ENCODE measurements at places on chromosomes 4 and X. TPM values are rescaled to one million over a fixed set of nuclear protein-coding genes. Genes with fewer than 3 reads are reported as not detected.

CSAG2 gene
- total RNA-seq = not detected

DNA sequence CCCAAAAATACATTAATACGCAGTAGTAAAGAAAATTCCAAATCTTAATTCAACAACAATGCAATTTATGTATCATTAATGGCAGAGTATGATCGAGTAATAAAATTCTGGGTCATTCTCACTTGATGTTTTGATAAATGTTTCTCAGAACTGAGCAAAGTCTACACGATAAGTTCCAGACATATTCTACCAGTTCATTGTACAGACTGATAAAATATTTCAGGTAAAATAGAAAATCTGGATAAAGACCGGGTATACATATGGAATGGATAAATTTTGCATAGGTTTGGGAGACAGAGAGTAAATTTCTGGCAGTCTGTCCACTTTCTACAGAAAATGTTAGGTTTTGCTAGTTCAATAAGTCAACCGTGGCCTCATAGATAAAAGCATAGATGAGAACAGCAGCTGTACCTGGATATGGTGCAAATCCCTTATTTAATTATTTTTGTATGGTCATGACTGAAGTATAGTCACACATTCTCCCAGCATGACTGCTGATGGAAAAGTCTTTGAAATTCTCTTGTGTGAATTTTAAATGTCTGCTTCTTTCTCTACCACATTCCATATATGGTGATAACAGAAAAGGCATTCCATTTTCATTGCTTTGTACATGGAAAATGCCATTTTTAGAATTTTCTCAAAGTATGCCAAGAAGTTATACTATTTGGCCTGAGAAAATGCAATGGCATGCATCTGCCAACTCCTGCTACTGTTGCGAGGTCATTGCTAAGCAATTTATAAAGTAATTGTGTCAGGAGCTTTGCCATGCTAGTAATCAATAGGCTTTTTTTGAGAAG is 301.9 kb upstream of the ARSJ start:
- H3K36me3 ChIP-seq = no peaks in the 10 kb centered on the region
- no peak overlapping the region for H3K27ac ChIP-seq
- no peak overlapping the region for H3K4me3 ChIP-seq
- no peaks in the 10 kb centered on the region for H3K27me3 ChIP-seq
- H3K4me1 ChIP-seq = no peaks in the 10 kb centered on the region

GRCh38 chr4:137065311-137065710 is 467.0 kb downstream of the PCDH18 start:
- H3K36me3 ChIP-seq = no peaks in the 10 kb centered on the region
- no peak for DNase-seq
- H3K4me3 ChIP-seq = no peak overlapping the region
- H3K4me1 ChIP-seq = no peaks in the 10 kb centered on the region

- H3K4me3 ChIP-seq = no peak overlapping the region
- H3K36me3 ChIP-seq = no peaks in the 10 kb centered on the region
- H3K27me3 ChIP-seq = no peaks in the 10 kb centered on the region
- H3K4me1 ChIP-seq = no peaks in the 10 kb centered on the region
- no peak for DNase-seq
Observed at GRCh38 chr4:70914000-70914399, 11.8 kb downstream of the MOB1B start.

GRCh38 chrX:134641346-134641745 is 16.9 kb downstream of the PLAC1 start:
- H3K4me3 ChIP-seq = no peak overlapping the region
- H3K27ac ChIP-seq = no peak overlapping the region
- H3K4me1 ChIP-seq = no peaks in the 10 kb centered on the region
- no peaks in the 10 kb centered on the region for H3K27me3 ChIP-seq
- no peak for DNase-seq
- no peaks in the 10 kb centered on the region for H3K36me3 ChIP-seq

DNA sequence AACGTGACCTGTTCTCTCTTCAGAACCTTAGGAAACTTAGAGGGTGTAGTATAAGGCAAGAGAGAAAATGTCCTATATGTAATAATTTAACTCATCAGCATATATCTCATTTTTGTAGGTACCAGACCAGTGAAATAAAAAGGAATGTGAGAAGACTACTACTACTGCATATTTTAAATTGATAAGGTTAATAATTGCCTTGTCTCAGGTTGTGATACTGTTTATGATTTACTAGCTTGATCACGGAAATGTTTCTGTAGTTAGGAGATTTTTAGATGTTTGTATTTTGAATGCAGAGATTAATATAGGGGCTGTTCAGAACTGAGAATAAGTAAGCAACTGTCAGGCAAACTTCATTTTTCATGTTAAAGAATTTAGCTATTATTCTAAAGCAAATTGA is 1563.4 kb downstream of the C4orf33 start:
- H3K27ac ChIP-seq = no peak overlapping the region
- no peak for DNase-seq
- H3K4me3 ChIP-seq = no peak overlapping the region
- no peaks in the 10 kb centered on the region for H3K27me3 ChIP-seq
- H3K4me1 ChIP-seq = no peaks in the 10 kb centered on the region
